Right atrium auricular region (tissue), 2 donors: ENCODE measurements at places on chromosomes 3 and 15.

DNA sequence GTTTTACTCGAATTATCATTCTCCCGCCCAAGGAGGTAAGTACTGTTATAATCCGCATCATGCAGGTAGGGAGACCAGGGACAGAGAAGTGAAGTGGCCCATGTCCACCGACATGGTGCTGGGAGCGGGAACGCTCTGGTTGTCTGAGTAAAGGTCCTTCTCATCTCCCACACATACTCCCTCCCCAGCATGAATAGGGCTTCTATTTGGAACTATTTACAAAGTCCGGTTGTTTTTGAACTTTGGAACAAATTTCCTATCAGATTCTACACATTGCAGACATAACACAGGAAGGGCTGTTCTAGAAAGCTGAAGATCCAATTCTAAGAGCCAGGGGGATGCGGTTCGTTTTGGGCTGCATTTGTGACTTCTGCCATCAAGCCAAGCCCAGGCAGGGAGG lies 94.8 kb upstream of the TLE3 start:
- H3K36me3 ChIP-seq: no peaks in the 10 kb centered on the region
- H3K27ac ChIP-seq: no peak overlapping the region
- no peak overlapping the region for H3K4me3 ChIP-seq
- H3K4me1 ChIP-seq: peaks cover 16% of the 10 kb centered on the region
- no peaks in the 10 kb centered on the region for H3K27me3 ChIP-seq

- peaks cover 3% of the 10 kb centered on the region for H3K36me3 ChIP-seq
- no peaks in the 10 kb centered on the region for H3K4me1 ChIP-seq
- no peak overlapping the region for H3K27ac ChIP-seq
- H3K27me3 ChIP-seq: no peaks in the 10 kb centered on the region
These were observed 64.9 kb downstream of the DPH6 start for GRCh38 chr15:35481064-35481463.

- no peaks in the 10 kb centered on the region for H3K36me3 ChIP-seq
- H3K4me1 ChIP-seq: no peaks in the 10 kb centered on the region
- no peaks in the 10 kb centered on the region for H3K27me3 ChIP-seq
- DNase-seq: no peak
- no peak overlapping the region for H3K27ac ChIP-seq
These were observed 784.6 kb downstream of the NR2F2 start for GRCh38 chr15:97114900-97115760.

GRCh38 chr3:88282528-88283241 lies 132.9 kb downstream of the C3orf38 start:
- H3K36me3 ChIP-seq: no peaks in the 10 kb centered on the region
- H3K27ac ChIP-seq: no peak overlapping the region
- DNase-seq: no peak
- H3K4me3 ChIP-seq: no peak overlapping the region

- no peak overlapping the region for H3K4me3 ChIP-seq
- no peaks in the 10 kb centered on the region for H3K36me3 ChIP-seq
- no peaks in the 10 kb centered on the region for H3K4me1 ChIP-seq
- no peak for DNase-seq
- H3K27me3 ChIP-seq: no peaks in the 10 kb centered on the region
These were observed 104.0 kb upstream of the CNTN6 start for GRCh38 chr3:988785-989184.

DNA sequence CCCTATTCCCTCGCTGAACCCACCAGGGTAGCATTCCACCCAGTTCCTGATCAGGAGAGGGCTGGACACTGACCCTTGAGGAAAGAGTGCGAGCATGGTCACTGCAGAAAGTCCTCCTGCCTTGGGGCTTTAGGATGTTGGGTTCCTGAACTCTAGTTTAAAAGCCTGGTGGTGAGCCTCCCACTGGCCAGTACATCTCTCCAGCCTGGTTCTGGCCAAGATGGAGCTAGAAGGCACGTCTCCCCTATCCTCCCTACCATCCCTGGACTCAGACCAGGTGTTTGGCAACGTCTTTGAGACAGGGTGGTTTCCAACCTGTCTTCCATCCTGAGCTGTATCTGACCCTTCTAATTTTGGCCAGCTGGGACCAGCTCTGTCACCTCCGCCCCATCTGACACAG lies 31.4 kb downstream of the NBEAL2 start:
- no peaks in the 10 kb centered on the region for H3K4me1 ChIP-seq
- peaks cover 4% of the 10 kb centered on the region for H3K36me3 ChIP-seq

- H3K27me3 ChIP-seq: no peaks in the 10 kb centered on the region
- DNase-seq: no peak
- H3K27ac ChIP-seq: no peak overlapping the region
- no peak overlapping the region for H3K4me3 ChIP-seq
These were observed 215.7 kb upstream of the THBS1 start for GRCh38 chr15:39365161-39365560.

- H3K27me3 ChIP-seq: no peaks in the 10 kb centered on the region
- no peak for DNase-seq
- H3K36me3 ChIP-seq: no peaks in the 10 kb centered on the region
- H3K4me3 ChIP-seq: no peak overlapping the region
These were observed 32.6 kb downstream of the SEMA7A start for GRCh38 chr15:74400915-74401757.

DNA sequence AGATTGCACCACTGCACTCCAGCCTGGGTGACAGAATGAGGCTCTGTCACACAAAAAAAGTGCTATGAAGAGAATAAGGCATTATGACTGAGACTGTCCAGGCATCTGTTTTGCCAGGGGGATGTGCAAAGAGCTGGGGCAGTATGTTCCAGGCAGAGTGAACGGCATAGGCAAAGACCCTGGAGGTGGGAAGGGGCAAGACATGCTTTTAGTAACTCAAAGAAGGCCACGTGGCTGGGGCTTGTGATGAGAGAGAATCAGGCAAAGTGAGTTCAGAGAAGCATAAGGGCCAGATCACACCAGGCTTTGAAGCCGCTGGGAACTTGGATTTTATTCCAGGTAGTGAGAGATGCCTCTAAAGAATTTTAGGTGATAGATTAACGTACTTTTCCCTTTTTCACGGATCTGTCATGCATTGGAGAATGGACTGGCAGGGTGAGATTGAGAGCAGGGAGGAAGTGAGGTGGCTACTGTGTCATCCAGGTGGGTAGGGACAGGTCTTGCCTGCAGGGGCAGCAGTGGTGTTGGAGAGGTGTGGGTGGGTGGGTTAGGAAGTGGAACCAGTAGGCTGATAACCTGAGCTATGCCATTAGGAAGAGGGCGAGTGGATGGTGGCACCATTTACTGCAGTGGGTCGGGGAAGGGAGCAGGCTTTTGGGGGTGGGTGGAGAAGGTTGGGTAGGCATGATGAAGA lies 31.7 kb downstream of the ATP2B2 start:
- peaks cover 6% of the 10 kb centered on the region for H3K27me3 ChIP-seq
- no peak overlapping the region for H3K4me3 ChIP-seq
- no peak overlapping the region for H3K27ac ChIP-seq
- H3K4me1 ChIP-seq: no peaks in the 10 kb centered on the region

GRCh38 chr3:6066397-6066796 lies 794.5 kb upstream of the GRM7 start:
- H3K36me3 ChIP-seq: no peaks in the 10 kb centered on the region
- no peaks in the 10 kb centered on the region for H3K27me3 ChIP-seq
- no peak for DNase-seq
- H3K27ac ChIP-seq: no peak overlapping the region
- H3K4me3 ChIP-seq: no peak overlapping the region
- H3K4me1 ChIP-seq: no peaks in the 10 kb centered on the region

DNA sequence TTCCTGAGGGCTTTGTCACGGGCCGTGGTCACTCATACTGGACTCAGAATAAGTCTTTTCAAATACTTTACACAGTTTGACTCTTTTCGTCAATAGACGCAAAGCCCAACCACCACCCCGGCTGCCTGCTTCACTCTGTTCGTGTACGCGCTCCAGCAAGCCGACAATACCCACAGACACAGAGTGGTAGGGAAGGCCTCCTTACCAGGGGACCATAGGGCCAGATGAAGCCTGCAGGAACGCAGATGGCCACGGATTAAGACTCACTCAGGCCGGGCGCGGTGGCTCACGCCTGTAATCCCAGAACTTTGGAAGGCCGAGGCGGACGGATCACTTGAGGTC lies 29.7 kb downstream of the EFCAB12 start:
- no peaks in the 10 kb centered on the region for H3K4me1 ChIP-seq
- H3K27ac ChIP-seq: peak overlapping the region; percentile 91
- peak overlapping the region; percentile 95 for H3K4me3 ChIP-seq
- no peak for DNase-seq

DNA sequence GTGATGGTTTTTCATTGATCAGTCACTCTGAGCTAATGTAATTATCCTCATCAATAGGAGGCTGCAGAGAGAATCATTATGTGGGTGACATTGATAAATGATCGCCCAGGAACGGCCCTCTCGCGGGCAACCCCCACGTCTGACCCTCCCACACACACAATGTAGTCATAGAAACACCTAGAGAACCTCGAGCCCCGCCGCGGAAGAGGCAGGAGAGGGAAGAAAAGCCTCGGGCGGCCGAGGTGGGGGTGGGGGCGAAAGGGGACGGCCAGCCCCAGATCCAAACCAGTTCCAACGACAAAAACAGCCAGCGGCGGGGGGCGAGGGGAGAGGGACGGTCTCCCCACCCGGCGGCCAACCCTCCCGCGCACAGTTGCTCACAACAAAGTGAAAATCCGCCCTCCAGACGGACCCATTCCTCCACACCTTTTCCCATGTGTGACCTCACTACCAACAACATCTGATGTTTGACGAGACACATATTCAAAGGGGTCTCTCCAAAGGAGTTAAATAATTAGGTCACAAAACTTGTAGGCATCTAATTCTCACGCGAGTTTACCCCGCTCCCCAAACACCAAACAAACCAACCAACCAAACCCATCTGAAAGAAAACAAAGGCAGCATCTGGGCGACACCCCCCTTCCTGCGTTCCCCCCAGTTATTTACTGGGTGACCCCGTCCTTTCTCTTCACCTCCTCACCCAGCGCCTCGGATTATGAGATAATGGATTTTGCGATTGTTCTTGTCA lies 213.0 kb downstream of the MEIS2 start:
- peaks cover 11% of the 10 kb centered on the region for H3K36me3 ChIP-seq
- no peak for DNase-seq
- peaks cover 19% of the 10 kb centered on the region for H3K27me3 ChIP-seq
- peaks cover 30% of the 10 kb centered on the region for H3K4me1 ChIP-seq

- no peak for DNase-seq
- H3K27me3 ChIP-seq: no peaks in the 10 kb centered on the region
- H3K27ac ChIP-seq: no peak overlapping the region
- peaks cover 12% of the 10 kb centered on the region for H3K4me1 ChIP-seq
These were observed 34.3 kb downstream of the DNAJB8 start for GRCh38 chr3:128432301-128432970.

DNA sequence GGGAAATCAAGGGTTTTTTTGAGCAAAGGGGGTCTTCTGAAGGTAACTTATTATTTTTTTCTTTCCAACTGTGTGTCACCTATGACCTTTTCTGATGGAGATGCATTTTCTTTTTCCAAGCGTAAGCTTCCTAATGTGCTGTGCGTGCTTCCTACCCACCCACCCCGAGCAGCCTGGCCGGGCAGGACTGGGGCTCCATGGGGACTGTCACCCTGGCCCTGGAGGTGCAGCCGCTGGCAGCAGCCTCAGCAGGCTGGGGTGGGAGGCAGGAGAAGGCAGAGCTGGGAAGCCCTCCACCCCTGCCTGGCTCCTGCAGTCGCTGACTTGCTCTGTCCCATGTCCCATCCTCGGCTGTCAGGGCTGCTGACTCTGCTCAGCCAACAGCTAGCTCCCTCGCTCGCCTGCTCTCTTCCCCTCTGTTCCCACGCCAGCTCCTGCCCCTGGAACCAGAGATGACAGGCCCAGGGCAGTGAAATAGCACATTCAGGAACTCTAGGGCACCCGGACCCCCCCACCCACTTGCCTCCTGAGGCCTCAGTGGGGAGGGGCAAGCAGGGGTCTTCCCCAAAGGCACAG lies 21.4 kb downstream of the IDH2 start:
- H3K4me3 ChIP-seq: no peak overlapping the region
- no peak for DNase-seq
- no peaks in the 10 kb centered on the region for H3K27me3 ChIP-seq
- H3K36me3 ChIP-seq: peaks cover 50% of the 10 kb centered on the region
- no peaks in the 10 kb centered on the region for H3K4me1 ChIP-seq

DNA sequence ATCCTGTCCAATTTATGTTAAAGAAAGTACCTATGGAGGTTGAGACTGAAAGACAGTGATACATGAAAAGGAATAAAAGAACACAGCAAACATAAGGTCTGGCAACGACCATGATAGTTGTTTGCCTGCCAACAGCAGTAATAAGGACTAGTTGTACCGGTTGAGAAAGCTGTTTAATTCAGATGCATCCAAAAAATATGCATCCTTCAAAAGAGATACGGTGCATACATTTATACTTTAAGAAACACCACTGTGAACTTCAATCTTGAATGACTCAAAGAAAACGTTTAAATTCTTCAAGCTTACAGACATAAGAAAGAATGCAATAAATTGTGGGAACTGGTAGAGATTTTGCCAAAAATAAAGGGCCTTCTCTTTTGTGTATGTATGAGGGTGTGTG lies 492.1 kb downstream of the NLGN1 start:
- H3K27me3 ChIP-seq: no peaks in the 10 kb centered on the region
- no peak overlapping the region for H3K27ac ChIP-seq
- H3K36me3 ChIP-seq: no peaks in the 10 kb centered on the region
- H3K4me3 ChIP-seq: no peak overlapping the region

DNA sequence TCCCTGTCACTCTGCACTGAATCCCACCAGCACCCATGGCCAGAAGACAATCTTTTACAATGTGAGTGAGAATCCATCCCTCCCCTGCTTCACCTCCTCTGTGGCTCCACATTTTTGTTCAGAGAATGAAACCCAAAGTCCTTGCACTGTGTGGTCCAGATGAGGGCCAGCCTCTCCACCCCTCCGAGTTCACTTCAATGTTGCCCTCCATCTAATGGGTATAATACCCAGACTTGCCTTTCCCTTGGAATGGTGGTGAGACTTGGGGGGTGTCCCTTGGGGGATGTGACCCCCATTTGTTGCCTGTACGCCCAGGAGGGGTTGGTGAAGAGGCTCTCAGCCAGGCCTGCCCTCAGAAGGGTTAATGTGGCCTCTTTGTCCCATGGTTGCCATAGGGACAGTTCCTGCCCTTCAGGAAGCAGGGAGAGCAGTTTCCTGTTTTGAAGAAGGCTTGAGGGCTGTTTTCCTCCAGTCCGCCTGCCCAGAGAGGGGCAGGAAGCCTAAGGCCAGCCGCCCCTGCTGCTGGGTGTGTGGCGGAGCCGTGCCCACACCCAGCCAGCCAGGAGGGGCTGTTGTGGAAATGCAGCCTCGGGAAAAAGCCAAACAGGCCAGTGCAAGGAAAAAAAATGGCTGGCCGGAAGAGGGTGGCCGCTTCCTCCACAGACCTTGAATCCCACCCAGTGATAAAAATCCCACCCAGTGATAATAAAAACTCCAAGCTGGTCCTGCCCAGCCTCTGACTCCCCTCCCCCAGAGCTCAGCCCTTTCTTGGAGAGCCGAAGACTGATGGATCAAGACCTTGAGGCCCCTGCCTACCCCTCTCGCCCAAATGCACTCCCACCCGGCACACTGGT lies 14.6 kb upstream of the FGD5 start:
- H3K4me1 ChIP-seq: peaks cover 40% of the 10 kb centered on the region
- no peaks in the 10 kb centered on the region for H3K36me3 ChIP-seq
- H3K4me3 ChIP-seq: no peak overlapping the region

- no peaks in the 10 kb centered on the region for H3K36me3 ChIP-seq
- no peak overlapping the region for H3K4me3 ChIP-seq
- no peak overlapping the region for H3K27ac ChIP-seq
- H3K27me3 ChIP-seq: no peaks in the 10 kb centered on the region
- no peaks in the 10 kb centered on the region for H3K4me1 ChIP-seq
These were observed 83.6 kb downstream of the WDR72 start for GRCh38 chr15:53675832-53676231.

- DNase-seq: no peak
- no peaks in the 10 kb centered on the region for H3K4me1 ChIP-seq
- no peak overlapping the region for H3K4me3 ChIP-seq
- H3K27ac ChIP-seq: no peak overlapping the region
- no peaks in the 10 kb centered on the region for H3K27me3 ChIP-seq
These were observed 185.5 kb upstream of the ANKRD28 start for GRCh38 chr3:15983232-15983631.
